Liver (tissue), 10 donors: ENCODE measurements at places on chromosomes 11 and 22. TPM values are rescaled to one million over a fixed set of nuclear protein-coding genes. Genes with fewer than 3 reads are reported as not detected.

DNA sequence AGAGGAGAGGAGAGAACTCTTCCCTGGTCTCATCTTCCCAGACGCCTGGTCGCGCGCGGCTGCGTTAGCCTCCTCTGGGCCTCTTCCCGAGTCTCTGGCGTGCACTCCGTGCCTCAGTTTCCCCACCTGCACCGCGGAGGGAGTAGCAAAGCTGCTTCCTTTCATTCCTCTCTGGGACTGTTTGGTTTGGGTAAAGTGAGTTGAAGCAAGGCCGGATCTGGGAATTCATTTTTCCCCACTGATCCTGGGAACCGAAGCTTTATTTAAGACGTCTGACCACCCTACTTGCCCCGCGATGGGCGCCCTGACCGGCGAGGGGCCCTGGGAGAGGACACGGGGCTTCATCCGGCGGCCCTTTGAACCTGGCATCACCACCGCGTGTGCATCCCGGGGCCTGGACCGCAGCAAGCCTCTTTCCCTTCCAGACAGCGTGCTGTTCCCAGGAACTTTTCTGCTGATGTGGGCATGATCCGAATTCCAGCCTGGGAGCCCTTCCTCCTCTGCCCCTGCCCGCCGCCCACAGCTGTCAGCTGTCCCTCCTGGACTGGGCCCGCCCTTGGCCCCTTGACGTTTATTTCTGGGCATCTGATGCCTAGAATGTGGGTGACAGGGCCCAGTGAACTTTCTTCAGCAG is 758 bp downstream of the LDLRAD3 start:
- H3K27ac ChIP-seq: peak overlapping the region; percentile 25
- no peak for DNase-seq
- H3K36me3 ChIP-seq: no peaks in the 10 kb centered on the region

- no peaks in the 10 kb centered on the region for H3K36me3 ChIP-seq
- no peaks in the 10 kb centered on the region for H3K27me3 ChIP-seq
- H3K4me3 ChIP-seq: no peak overlapping the region
- no peak for DNase-seq
Measured at GRCh38 chr11:36736103-36736502, 138.1 kb upstream of the RAG2 start.

- H3K4me1 ChIP-seq: no peaks in the 10 kb centered on the region
- no peak overlapping the region for H3K4me3 ChIP-seq
- no peak overlapping the region for H3K27ac ChIP-seq
- DNase-seq: no peak
- no peaks in the 10 kb centered on the region for H3K27me3 ChIP-seq
- no peaks in the 10 kb centered on the region for H3K36me3 ChIP-seq
Measured at GRCh38 chr11:104365676-104366075, 201.7 kb upstream of the PDGFD start.

GSTT2B gene
- 12.7 TPM for total RNA-seq

ACR gene
- total RNA-seq: 0.09 TPM

DNA sequence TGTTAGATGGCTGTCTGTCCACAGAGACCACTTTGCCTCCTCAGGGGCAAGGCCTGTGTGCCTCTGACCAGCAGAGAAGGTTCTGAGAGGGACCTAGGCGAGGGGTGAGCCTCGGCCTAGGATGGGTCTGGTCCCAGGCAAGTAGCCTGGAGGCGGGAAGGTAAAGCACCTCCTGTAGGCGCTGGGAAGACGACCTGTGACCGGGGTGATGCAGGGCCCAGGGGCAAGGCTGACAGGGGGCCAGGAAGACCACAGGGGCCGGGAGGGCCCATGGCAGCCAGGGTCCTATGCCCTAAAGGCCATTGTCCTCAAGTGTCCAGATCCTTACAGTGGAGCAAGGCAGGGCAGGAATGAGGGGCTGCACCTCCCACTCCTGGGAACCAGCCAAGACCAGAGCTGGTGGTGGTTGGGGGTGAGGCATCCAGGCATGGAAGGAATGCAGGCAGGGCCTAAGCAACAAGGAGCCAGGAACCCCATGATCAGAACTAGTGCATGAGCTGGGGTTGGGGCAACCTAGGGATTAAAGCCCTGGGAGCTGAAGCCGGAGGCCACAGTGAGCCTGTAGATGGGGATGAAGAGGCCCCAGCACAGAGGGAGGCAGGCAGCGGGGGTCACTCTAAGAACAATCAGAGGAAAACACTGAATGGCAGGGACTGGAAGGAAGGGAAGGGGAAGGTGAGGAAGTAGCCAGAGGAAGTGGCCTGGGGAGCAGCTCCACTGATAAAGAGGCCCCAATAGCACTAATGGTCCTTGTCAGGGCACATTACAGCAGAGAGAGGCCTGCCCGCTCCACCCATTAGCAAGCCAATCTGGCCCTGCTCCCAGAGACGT is 32.9 kb upstream of the KLHL35 start:
- no peak overlapping the region for H3K4me3 ChIP-seq
- no peaks in the 10 kb centered on the region for H3K27me3 ChIP-seq
- H3K36me3 ChIP-seq: no peaks in the 10 kb centered on the region
- no peaks in the 10 kb centered on the region for H3K4me1 ChIP-seq
- H3K27ac ChIP-seq: no peak overlapping the region

DNA sequence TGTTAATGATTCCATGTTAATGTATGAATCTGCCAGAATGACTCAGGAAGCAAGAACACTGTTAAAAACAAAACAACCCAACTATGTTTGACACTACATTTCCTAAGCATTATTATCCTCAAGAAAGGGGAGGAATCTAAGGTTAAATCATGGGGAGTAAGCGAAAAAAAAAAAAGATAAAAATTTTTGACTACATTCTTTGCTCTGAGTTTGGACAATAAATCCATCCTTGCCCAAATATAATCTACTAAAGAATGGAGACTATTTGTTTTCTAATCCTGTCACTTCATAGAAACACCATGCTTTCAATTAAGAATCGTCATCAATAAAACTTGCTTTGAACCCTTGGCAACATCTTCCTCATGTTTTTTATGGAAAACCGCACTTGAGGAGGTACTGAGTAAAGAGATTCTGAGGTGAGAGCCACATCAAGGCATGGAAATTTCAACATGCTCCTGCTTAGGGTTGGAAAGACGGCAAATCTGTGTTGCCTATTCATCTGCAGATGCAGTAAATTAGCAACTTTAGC is 9.7 kb downstream of the MAML2 start:
- H3K36me3 ChIP-seq: no peaks in the 10 kb centered on the region
- H3K4me1 ChIP-seq: peaks cover 11% of the 10 kb centered on the region
- no peak overlapping the region for H3K4me3 ChIP-seq

C11orf42 gene
- not detected for total RNA-seq

GRCh38 chr11:12876340-12876739 is 132.8 kb upstream of the RASSF10 start:
- DNase-seq: no peak
- H3K27ac ChIP-seq: no peak overlapping the region
- peaks cover 2% of the 10 kb centered on the region for H3K36me3 ChIP-seq
- no peaks in the 10 kb centered on the region for H3K4me1 ChIP-seq
- no peak overlapping the region for H3K4me3 ChIP-seq

DNA sequence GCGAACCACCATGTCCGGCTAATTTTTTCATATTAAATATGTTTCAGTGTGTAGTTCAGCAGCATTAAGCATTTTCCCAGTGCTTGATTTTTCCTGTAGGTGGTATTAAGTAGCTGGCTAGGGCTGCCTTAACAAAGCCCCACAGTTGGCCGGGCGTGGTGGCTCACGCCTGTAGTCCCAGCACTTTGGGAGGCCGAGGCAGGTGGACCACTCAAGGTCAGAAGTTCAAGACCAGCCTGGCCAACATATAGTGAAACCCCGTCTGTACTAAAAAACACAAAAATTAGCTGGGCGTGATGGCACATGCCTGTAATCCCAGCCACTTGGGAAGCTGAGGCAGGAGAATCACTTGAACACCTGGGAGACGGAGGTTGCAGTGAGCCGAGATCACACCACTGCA is 33.5 kb upstream of the TOLLIP start:
- no peak overlapping the region for H3K4me3 ChIP-seq
- no peak for DNase-seq
- H3K27me3 ChIP-seq: no peaks in the 10 kb centered on the region

DNA sequence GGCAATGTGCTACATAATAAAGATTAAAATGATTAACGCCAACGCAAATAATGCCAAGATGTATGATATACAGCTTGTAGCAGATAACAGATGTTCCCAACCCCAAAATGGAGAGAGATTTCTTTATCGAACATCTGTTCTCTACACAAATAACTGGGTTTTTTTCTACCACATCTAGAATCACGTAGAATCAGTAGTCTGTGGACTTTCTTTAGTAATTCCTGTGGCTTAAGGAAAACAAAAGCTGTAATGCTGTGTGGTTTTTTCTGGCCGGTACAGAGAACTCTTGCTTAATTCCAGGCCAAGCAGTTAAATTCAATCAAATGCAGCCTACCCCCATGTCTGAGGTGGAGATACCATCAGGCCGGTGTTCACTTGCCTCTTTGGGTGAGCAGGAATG is 303.4 kb downstream of the FAT3 start:
- H3K4me3 ChIP-seq: no peak overlapping the region
- no peak overlapping the region for H3K27ac ChIP-seq
- no peaks in the 10 kb centered on the region for H3K4me1 ChIP-seq

- H3K4me1 ChIP-seq: peaks cover 2% of the 10 kb centered on the region
- no peak for DNase-seq
- H3K27ac ChIP-seq: no peak overlapping the region
- no peaks in the 10 kb centered on the region for H3K36me3 ChIP-seq
- no peak overlapping the region for H3K4me3 ChIP-seq
- H3K27me3 ChIP-seq: peaks cover 2% of the 10 kb centered on the region
Measured at GRCh38 chr11:120548682-120549209, 37.2 kb downstream of the GRIK4 start.

GRCh38 chr11:86570020-86570419 is 102.4 kb downstream of the ME3 start:
- no peak overlapping the region for H3K27ac ChIP-seq
- H3K36me3 ChIP-seq: no peaks in the 10 kb centered on the region
